ENCODE measurements at places on chromosomes 5 and 9. TPM values are rescaled to one million over a fixed set of nuclear protein-coding genes. Genes with fewer than 3 reads are reported as not detected.

The CCDC152 gene
- total RNA-seq = 5.5 TPM

The SLC1A3 gene
- total RNA-seq = not detected

The SYK gene
- total RNA-seq = 0.80 TPM

DNA sequence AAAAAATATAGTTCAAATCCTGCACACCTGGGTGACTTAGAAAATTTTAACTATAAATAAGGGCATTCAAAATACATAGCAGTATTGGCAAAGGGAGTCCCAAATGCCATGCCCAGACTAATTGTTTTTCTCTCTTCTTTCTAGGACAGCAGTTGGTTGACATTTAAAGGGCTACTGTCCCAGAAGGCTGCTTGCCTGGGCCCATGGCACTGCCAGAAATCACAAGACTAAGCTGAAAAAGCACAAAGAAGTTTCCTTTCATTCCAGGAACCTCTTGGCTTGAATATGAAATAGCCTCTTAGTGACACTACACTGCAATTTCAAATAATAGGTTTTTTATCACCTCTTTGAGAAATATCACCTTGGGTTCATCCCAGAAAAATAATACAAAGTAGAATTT lies 388.9 kb upstream of the TRPC7 start:
- no peak for DNase-seq

GRCh38 chr5:157312492-157312891 lies 46.6 kb downstream of the CYFIP2 start:
- peak; percentile 47 for DNase-seq
